ENCODE measurements at places on chromosomes 16 and 17. TPM values are rescaled to one million over a fixed set of nuclear protein-coding genes. Genes with fewer than 3 reads are reported as not detected.

Gene SOX9
- total RNA-seq: 46.2 TPM

Gene SMARCD2
- total RNA-seq: 134 TPM

Gene CX3CL1
- not detected for total RNA-seq

Gene CTRB2
- total RNA-seq: not detected

Gene SCO1
- 26.3 TPM for total RNA-seq

Gene KCNJ12
- 0.07 TPM for total RNA-seq

Gene GPRC5C
- total RNA-seq: 83.2 TPM

Gene SLC35G6
- not detected for total RNA-seq

Gene DVL2
- 38.3 TPM for total RNA-seq

Gene GPR142
- total RNA-seq: not detected

Gene TBX2
- total RNA-seq: 11.5 TPM

Gene BAHCC1
- 10.2 TPM for total RNA-seq

Gene IGFALS
- total RNA-seq: not detected

Gene RGS9
- 5.5 TPM for total RNA-seq

Gene ACE
- total RNA-seq: 3.4 TPM

Gene CCL16
- total RNA-seq: not detected

Gene CES3
- 0.95 TPM for total RNA-seq

Gene ANKFN1
- total RNA-seq: 0.34 TPM

Gene OR3A3
- total RNA-seq: not detected

Gene WNK4
- total RNA-seq: 3.3 TPM

Gene UBE2G1
- total RNA-seq: 50.5 TPM

Gene ADAD2
- not detected for total RNA-seq

Gene SLC47A2
- 0.16 TPM for total RNA-seq

Gene HS3ST2
- not detected for total RNA-seq

Gene ACLY
- 246 TPM for total RNA-seq

Gene STH
- not detected for total RNA-seq

Gene RNF222
- not detected for total RNA-seq

Gene ZFHX3
- total RNA-seq: 39.9 TPM

Gene DRC3
- total RNA-seq: 1.6 TPM

Gene OR1A1
- not detected for total RNA-seq

Gene DHX58
- 0.79 TPM for total RNA-seq

Gene PRAC2
- total RNA-seq: not detected

Gene RTN4RL1
- 0.54 TPM for total RNA-seq

Gene KRTAP4-2
- total RNA-seq: not detected

Gene SDF2
- 64.9 TPM for total RNA-seq

Gene YPEL3
- total RNA-seq: 26.3 TPM

Gene SKAP1
- total RNA-seq: 0.70 TPM

Gene PDILT
- not detected for total RNA-seq

Gene GRAP
- total RNA-seq: not detected

Gene CACNG5
- total RNA-seq: not detected

Gene ASGR1
- total RNA-seq: 8.3 TPM

Gene SLFN13
- not detected for total RNA-seq
